Bronchial epithelial cell (primary cell): ENCODE measurements at places on chromosomes 3 and 15. TPM values are rescaled to one million over a fixed set of nuclear protein-coding genes. Genes with fewer than 3 reads are reported as not detected.
A peak's percentile ranks its signal among the peaks of the same experiment; 100 is the strongest.

Gene TTLL13
- under 0.01 TPM in 2 replicates for total RNA-seq

Gene IMPG2
- under 0.01 and 0.13 TPM in 2 replicates for total RNA-seq

DNA sequence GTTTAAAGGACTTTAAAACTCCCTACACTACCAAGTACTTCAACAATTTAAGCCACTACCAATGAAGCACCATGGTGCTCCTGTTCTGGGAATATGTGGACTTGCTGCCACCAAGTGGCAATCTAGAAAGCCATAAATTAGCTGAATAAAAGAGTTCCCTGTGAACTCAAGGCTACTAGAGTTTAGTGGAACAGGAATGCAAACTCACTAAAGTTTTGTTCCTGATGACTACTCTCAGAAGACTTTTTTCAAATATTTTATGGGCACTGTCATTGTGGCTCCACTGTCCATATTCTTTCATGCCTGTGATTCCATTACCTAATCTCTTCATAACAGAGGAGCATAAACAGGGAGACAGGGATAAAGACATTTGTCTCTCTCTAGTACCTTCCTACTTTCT, 63.9 kb downstream of the TMCC1 start:
- DNase-seq: peak; percentile 81

DNA sequence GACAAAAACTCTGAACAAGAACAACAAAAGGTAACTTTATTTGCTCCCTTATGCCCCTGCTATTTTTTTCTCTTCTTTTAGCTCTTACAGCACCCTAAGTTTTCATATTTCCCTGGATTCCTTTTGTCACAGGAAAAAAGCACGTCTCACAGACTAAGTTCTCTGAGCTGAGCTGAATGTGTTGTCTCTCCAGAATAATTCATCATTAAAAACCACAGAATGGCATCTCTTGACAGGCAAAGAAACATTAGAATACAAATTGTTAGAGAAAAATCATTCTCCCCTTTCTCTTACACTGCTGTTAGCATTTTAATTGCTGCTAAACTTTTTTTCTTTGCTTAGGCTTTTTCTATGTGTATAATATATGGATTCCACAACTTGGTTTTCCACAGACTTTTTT, 48.7 kb upstream of the SECISBP2L start:
- DNase-seq: no peak
